Smooth muscle cell of trachea (primary cell): ENCODE measurements at places on chromosomes 5 and 9. TPM values are rescaled to one million over a fixed set of nuclear protein-coding genes. Genes with fewer than 3 reads are reported as not detected.

Gene PHYHD1
- total RNA-seq: 16.1 and 18.7 TPM in 2 replicates

Gene TMEM252
- not detected in 2 replicates for total RNA-seq

Gene CCDC192
- total RNA-seq: not detected in 2 replicates

Gene DBH
- not detected in 2 replicates for total RNA-seq

Gene PKD2L2
- total RNA-seq: not detected in 2 replicates

Gene OLFML2A
- 3.6 and 28.8 TPM in 2 replicates for total RNA-seq

Gene PAEP
- total RNA-seq: not detected in 2 replicates

Gene GLDC
- total RNA-seq: 0.50 and 0.58 TPM in 2 replicates

Gene DBN1
- 125 and 183 TPM in 2 replicates for total RNA-seq

Gene PCDHB15
- total RNA-seq: under 0.01 and 0.66 TPM in 2 replicates

Gene FOXD4L5
- 0.15 and 0.17 TPM in 2 replicates for total RNA-seq

Gene TMEM267
- total RNA-seq: 11.8 and 13.4 TPM in 2 replicates

Gene CKMT2
- total RNA-seq: 3.5 and 11.2 TPM in 2 replicates

Gene PAPPA
- 8.7 and 62.7 TPM in 2 replicates for total RNA-seq

Gene CHSY3
- total RNA-seq: 1.7 and 2.0 TPM in 2 replicates

Gene SAXO1
- under 0.01 and 0.17 TPM in 2 replicates for total RNA-seq

Gene TRIM36
- total RNA-seq: 0.29 and 0.33 TPM in 2 replicates

Gene PCDHA12
- under 0.01 TPM in 1 of 2 replicates, not detected in the other for total RNA-seq

Gene NPDC1
- total RNA-seq: 22.1 and 36.9 TPM in 2 replicates

Gene ZDHHC21
- 5.8 and 10.0 TPM in 2 replicates for total RNA-seq

Gene SPAG8
- 0.99 and 1.5 TPM in 2 replicates for total RNA-seq

Gene PWWP2A
- total RNA-seq: 18.7 and 20.5 TPM in 2 replicates

Gene SKP1
- total RNA-seq: 336 and 360 TPM in 2 replicates

Gene TLR4
- total RNA-seq: 1.9 and 6.0 TPM in 2 replicates

Gene SHOC1
- under 0.01 and 0.17 TPM in 2 replicates for total RNA-seq

Gene RABGAP1
- total RNA-seq: 43.8 and 49.2 TPM in 2 replicates

Gene HSDL2
- 57.0 and 60.7 TPM in 2 replicates for total RNA-seq

Gene NXNL2
- 2.0 and 2.3 TPM in 2 replicates for total RNA-seq

Gene PCDHA11
- 0.29 and 0.50 TPM in 2 replicates for total RNA-seq

Gene C7
- total RNA-seq: 0.15 and 0.83 TPM in 2 replicates

Gene IRX1
- total RNA-seq: not detected in 2 replicates

Gene NKD2
- 4.6 and 7.1 TPM in 2 replicates for total RNA-seq

Gene AMBP
- total RNA-seq: 0.15 and 0.17 TPM in 2 replicates

Gene KCNV2
- total RNA-seq: not detected in 2 replicates

Gene CNTNAP3
- 0.15 and 0.50 TPM in 2 replicates for total RNA-seq

Gene PCA3
- total RNA-seq: not detected in 2 replicates

Gene TSLP
- total RNA-seq: 5.7 and 6.5 TPM in 2 replicates

Gene IFNA21
- total RNA-seq: not detected in 2 replicates

Gene ADAM19
- 9.7 and 14.2 TPM in 2 replicates for total RNA-seq

Gene SETD9
- total RNA-seq: 11.7 and 17.6 TPM in 2 replicates

Gene PTAR1
- 72.7 and 94.1 TPM in 2 replicates for total RNA-seq

Gene ZBED3
- total RNA-seq: 2.8 and 3.1 TPM in 2 replicates

Gene STC2
- 113 and 464 TPM in 2 replicates for total RNA-seq

Gene GPR150
- total RNA-seq: 0.29 and 0.66 TPM in 2 replicates

Gene ORM1
- not detected in 2 replicates for total RNA-seq

Gene IRX2
- total RNA-seq: 2.0 and 6.1 TPM in 2 replicates

Gene ZNF169
- 5.0 and 9.0 TPM in 2 replicates for total RNA-seq
